ENCODE measurements at places on chromosomes 11 and 22.

- no peak for DNase-seq
Observed at GRCh38 chr22:26259510-26259909, 90.2 kb downstream of the SEZ6L start.

DNA sequence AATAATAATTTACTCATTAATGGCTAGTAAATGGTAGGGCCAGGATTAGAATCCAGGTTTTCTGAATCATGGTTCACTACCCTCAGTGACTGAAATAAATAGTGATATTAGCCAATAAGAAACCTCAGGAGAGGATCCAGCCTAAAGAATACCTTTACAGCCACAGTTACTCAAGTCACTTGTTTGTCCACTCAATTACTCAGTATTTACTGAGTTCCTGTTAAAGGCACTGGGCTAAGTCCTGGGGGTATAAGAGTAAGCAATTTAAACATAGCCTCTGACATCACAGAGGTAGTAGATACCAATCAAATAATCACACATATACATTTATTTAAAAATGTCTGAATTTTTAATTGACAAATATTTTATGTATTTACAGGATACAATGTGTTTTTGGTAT is 56.8 kb upstream of the GAB2 start:
- no peak for DNase-seq

DNA sequence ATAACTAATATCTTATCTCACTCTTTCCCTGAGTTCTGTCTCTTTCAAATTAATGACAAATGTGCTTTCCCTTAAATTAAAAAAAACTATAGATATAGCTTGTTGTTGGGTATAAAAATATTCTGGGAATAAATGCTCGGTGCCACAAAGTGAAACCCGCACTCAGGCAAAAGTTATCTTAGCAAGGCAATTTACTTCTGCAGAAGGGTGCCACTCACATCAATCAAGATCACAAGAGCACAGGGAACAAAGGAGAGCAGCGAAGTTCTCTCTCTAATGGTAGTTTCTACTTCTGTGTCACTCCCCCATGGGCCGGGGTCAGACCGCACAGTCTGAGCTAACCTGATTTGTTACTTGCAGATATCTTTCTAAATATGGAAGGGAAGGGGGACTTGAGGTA is 4.7 kb upstream of the OR52N2 start:
- no peak for DNase-seq

GRCh38 chr11:12897867-12898266 is 111.2 kb upstream of the RASSF10 start:
- DNase-seq: no peak

All from activated CD4-positive, alpha-beta T cell treated with anti-CD3 and anti-CD28 coated beads for 4 hours (primary cell).